ENCODE measurements at places on chromosomes 7 and 10.
A peak's percentile ranks its signal among the peaks of the same experiment; 100 is the strongest.

DNA sequence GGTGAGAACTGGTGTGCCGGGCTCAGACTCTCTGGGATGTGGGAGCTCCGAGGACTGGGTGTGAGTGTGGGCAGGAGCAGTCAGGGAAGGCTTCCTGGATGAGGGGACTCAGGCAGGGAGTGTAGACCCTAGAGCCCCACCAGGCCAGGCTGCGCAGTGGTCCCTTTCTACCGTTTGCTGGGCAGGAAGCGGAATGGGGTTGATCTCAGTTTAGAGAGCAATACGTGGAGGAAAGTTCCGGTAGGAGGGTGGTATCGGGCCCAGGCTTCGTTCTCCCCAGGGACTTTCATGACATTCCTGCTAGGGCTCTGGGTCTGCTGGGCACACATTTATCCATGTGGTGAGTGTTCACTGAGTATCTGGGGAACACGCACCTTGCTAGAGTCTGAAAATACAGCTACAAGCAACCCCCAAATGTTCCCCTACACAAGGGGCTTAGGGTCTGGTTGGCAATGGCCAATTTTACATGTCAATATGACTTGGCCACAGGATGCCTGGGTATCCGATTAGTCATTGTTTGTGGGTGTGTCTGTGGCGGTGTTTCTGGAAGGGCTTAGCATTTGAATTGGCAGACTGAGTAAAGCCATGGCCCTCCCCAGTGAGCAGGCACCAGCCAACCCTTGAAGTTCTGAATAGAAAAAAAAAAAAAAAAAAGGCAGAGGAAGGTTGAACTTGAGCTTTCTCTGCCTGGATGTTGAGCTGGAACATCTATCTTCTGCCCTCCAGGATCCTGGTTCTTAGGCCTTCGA is 20.8 kb downstream of the GHRHR start:
- no peak for DNase-seq

GRCh38 chr10:33240931-33241330 is 93.5 kb downstream of the NRP1 start:
- peak; percentile 46 for DNase-seq

DNA sequence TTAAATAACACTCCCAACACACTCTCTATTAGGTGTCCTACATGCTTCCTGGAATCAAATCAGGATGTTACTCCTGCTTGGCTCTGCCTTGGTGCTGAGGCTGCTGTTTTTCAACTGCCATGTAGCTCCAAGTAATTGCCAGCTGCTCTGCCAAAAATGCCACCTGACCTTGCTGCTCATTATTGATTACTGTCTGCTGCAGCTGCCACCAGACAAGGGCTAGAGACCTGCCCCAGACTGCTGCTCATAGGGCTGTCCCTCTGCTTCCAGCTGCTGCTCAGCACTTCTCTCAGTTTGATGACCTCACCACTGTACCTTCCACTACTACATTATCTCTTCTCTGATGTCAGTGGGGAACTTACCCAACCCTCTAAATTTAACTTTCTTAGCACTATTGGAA is 102.5 kb downstream of the PCLO start:
- no peak for DNase-seq

DNA sequence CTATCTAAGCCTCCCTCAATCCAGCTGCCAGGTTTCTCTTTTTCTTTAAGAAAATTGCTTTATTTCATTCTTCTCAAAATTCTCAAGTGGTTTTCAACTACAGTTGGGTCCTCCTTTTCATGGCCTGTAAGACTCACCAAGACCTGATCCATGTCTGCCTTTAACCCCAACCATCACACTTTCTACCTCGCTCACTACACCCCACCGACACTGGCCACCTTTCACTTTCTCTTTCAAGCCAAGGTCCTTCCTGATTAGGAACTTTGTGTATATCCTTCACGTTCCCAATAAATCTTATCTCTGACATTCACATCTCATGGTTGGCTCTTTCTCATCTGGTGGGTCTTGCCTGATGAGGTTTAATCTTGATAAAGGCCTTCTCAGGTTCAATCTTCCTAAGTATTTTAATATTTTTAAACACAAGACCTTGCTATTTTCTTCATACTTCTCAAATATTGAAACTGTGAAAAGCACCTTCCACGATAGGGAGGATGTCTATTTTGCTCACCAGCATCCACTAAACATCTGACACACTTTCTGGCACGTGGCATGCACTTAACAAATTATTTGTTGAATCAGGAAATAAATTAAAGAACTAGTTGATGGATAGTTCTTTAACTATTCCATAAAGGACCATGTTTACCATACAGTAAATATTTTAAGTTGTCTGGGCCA is 624.8 kb downstream of the GRID1 start:
- no peak for DNase-seq

DNA sequence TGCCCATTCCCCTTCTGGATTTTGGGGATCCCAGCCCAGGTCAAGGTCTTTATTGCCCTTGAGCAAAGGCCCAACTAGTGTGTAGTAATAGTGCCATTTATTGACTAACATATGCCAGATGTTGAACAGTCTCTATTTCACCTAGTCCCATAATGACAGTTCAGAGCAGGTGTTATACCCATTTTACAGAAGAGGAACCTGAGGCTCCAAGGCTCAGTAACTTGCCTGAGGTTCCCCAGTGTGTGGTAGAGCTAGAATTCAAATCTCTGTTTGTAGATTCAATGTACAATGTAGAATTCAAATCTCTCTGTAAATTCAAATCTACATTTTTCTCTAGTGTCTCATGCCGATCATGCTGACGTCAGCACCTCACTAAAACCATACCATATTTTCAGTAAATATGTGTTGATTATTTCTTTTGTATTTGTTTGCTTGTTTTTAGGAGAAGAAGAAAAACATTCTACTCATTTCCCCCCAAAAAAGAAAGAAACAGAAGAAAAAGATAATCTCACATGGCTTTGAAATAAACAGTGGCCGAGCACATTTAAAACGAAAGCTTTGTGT is 329.7 kb downstream of the PRPF18 start:
- DNase-seq: no peak

- no peak for DNase-seq
Observed at GRCh38 chr10:28940158-28940888, 263.0 kb downstream of the BAMBI start.

GRCh38 chr10:114856544-114857287 is 35.1 kb downstream of the FHIP2A start:
- DNase-seq: peak; percentile 90

DNA sequence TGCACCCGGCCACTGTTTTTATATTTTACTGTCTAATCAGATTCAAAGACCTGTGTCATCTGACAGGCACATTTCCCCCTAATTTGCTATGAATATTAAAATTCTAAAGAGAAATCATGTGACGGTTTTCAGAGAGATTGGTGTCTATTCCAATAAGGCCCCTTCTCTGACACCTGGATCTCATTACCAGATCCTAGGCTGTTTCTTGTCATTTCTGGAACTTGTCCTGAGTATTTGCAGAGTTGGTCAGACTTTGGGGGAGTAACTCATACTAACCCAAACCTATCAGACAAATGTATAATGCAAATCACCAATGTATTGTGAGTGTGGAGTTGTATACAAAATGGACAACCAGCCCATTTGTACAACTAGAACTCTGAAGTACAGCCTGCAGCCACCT is 29.5 kb downstream of the MYO1G start:
- DNase-seq: no peak

DNA sequence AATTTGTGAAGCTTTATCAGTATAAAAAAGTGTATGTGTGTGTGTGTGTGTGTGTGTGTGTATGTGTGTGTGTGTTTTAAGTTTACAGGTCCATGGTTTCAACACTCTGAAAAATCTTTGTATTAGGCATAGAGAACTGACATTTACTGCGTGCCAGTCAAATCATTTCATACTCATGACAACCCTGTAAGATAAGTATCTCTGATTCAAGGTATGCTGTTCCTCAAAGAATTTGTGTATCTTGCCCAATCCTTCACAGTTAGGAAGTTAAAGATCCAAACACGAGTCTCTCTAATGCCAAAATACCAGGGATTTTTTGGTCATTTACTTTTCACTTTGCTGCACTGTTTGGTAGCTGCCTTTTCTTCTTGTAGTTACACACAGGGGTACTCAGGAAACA is 1121.3 kb upstream of the AUTS2 start:
- DNase-seq: no peak

GRCh38 chr10:102405108-102405571 is 9.6 kb downstream of the NFKB2 start:
- DNase-seq: no peak

- DNase-seq: peak; percentile 76
Observed at GRCh38 chr7:131293018-131293417, 34.7 kb upstream of the MKLN1 start.

DNA sequence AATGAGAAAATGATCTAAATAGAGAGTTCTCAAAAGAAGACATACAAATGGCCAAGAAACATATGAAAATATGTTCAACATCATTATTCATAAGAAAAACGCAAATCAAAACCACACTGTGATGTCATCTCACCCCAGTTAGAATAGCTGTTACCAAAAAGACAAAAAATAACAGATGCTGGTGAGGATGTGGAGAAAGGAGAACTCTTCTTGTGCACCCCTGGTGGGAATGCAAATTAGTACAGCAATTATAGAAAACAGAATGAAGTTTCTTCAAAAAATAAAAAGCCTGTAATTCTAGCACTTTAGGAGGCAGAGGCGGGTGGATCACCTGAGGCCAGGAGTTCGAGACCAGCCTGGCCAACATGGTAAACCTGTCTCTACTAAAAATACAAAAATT is 199.3 kb downstream of the PARD3 start:
- peak; percentile 30 for DNase-seq

DNA sequence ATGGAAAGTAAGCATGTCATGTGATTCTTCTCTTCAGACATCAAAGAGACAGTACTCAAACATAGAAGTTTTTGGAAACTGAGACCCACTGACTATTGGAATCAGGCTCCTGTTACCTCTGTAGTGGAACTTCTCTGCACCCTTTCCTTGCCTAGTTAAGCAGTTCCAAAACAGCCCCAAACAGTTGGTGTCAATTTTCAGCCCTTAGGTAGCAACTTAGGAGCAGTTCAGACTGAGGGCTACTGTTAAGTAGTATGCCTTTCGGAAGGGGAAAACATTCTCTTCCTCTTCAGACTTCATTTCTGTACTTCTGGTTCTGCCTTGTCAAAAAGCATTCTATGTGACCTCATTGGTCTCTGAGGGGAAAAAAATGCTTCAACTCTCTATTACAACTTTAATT is 85.7 kb downstream of the ZNF277 start:
- no peak for DNase-seq

DNA sequence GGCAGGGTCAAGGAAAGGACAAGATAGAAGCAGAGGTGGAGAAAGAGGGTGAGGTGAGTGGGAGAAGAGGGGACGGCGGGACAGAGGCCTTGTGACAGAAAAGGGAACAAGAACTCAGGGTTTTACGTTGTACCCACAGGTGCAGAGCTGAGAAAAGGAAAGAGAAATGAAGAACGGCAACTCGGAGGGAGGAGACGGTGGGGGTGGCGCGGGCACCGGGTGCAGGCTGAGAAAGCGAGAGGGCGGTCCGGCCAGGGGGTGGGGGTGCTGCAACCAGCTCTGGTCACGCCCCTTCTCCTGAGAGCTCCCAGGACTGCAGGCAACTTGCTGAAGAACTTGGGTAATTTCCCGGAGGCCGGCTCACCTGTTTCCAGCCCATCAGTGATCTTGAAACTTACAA is 65.3 kb downstream of the CARD11 start:
- DNase-seq: no peak

DNA sequence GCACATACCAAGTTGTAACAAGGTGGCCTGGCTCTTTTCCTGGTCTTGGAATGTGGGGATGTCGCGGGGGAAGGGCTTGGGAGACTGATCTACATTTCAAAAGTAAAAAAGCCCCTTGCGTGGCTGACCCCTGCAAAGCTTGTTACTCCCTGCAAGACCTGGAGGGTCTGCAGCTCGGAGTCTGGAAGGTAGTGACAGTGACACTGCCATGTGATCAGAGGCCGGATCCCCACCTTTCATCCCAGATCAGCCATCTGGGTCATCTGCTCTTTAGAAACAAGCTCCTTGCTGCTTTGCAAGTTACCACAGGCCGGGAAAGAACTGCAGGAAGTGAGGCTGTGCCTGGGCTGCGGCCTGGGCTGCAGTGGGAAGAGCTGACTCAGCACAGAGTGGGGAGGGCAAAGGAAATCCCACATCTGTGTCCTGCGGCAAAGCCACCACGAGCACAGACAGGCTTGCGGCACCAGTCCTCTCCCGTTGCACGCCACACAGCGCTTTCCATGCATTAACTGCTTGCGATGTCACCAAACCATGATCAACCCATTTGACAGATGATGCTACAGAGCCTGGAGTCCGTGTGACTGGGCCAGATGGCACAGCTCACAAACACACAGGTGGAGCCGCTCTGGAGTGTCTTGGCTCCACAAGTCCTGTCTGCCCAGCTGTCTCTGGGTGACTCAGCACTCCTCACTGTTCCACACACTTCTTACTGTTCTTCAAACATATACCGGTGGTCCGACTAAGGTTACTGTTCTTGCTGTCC is 97.7 kb downstream of the SH3PXD2A start:
- DNase-seq: peak; percentile 88

- DNase-seq: no peak
Observed at GRCh38 chr7:71560354-71560995, 428.5 kb downstream of the GALNT17 start.

GRCh38 chr10:84401854-84402611 is 73.6 kb downstream of the CCSER2 start:
- DNase-seq: no peak

- DNase-seq: no peak
Observed at GRCh38 chr10:109882251-109883057, 40.9 kb downstream of the XPNPEP1 start.

DNA sequence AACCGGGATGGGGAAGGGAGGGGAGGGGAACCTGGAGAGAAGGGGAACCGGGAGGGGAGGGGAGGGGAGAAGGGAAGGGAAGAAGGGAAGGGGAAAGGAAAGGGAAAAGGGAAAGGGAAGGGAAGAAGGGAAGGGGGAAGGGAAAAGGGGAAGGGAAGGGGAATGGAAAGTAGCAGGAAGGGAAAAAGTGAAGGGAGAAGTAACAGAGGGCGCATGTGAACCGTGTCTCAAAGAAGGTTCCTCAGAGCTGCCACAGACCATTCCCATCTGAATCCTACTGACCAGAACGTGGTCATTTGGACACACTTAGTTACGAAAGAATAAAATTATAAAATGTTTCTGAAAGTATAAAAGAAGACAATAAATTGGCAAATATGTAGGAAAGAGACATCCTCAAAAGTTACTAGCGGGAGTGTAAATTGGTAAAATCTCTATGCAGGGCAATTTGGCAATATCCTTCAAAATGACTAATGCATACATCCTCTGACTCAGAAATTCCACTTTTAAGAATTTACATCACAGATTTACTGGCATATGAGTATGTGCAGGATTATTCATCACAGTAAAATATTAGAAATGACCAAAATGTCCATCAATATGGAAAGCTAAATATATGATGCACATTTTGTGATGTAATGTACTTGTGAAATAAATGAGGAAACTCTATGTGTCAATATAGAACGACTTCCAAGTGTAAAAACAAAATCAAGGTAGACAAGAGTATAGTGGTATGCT is 12.9 kb downstream of the C10orf67 start:
- DNase-seq: peak; percentile 89

- DNase-seq: peak; percentile 98
Observed at GRCh38 chr10:21292763-21293517, 232.5 kb downstream of the SKIDA1 start.

- DNase-seq: peak; percentile 6
Observed at GRCh38 chr10:4941540-4942330, 21.5 kb upstream of the AKR1C1 start.

- peak; percentile 51 for DNase-seq
Observed at GRCh38 chr7:28483908-28484605, 71.7 kb downstream of the CREB5 start.

- no peak for DNase-seq
Observed at GRCh38 chr7:150732786-150733481, 4.3 kb upstream of the GIMAP5 start.

GRCh38 chr7:17406738-17407137 is 108.3 kb downstream of the AHR start:
- DNase-seq: peak; percentile 22

All from IMR-90 (cell line).